ENCODE measurements at places on chromosomes 4 and X.

DNA sequence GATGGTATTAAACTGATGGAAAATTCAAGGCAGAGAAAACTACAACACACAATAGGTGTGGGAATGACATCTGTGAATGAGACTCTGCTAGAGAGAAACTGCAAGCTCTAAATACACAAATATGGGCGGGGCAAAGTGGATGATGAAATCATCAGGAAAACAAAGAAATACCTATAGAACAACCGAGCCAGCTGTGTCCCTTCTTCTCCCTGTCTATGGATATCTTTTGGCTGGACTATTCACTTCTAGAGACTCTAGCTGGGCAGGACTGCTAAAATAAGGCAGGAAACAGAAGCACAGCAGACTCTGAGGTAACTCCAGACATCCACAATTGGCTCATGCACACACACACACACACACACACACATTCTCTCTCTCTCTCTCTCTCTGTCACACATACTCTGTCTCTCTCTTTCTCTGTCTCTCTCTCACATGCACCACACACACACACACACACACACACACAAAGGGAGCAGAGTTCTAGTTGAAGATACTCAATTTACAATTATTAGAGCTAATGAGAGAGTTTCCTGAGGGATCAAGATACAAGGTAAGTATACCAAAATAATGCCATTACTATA lies 27.2 kb upstream of the EDNRA start:
- H3K4me3 ChIP-seq: no peak overlapping the region

GRCh38 chr4:84568496-84568895 lies 14.4 kb upstream of the CDS1 start:
- no peak overlapping the region for H3K4me3 ChIP-seq
- DNase-seq: no peak
- peaks cover 1% of the 10 kb centered on the region for H3K4me1 ChIP-seq
- H3K36me3 ChIP-seq: no peaks in the 10 kb centered on the region
- peaks cover 10% of the 10 kb centered on the region for H3K27me3 ChIP-seq

GRCh38 chr4:107800706-107801105 lies 24.0 kb upstream of the SGMS2 start:
- no peak overlapping the region for H3K27ac ChIP-seq
- H3K4me1 ChIP-seq: no peaks in the 10 kb centered on the region
- H3K4me3 ChIP-seq: no peak overlapping the region
- peaks cover 18% of the 10 kb centered on the region for H3K27me3 ChIP-seq
- no peak for DNase-seq

DNA sequence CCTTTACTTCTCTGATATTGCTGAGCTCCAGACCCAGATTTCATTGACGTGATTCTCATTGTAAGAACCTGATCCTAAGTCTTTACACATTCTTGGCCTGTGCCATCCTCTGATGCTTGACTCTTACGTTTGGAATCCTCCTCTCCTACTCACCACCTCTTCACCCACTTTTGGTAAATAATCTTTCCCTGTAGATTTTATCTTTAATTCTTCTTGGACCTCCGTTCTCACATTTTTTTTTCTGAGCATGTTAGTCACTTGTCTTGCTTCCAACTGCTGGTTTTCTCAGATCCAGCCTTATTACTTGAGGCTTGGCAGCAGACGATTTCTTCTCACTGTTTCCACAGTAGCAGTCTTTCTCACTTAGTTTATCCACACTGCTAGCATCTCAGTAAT lies 12.4 kb upstream of the SH3RF1 start:
- no peaks in the 10 kb centered on the region for H3K36me3 ChIP-seq
- DNase-seq: no peak
- no peak overlapping the region for H3K27ac ChIP-seq
- H3K4me1 ChIP-seq: no peaks in the 10 kb centered on the region
- H3K4me3 ChIP-seq: no peak overlapping the region

DNA sequence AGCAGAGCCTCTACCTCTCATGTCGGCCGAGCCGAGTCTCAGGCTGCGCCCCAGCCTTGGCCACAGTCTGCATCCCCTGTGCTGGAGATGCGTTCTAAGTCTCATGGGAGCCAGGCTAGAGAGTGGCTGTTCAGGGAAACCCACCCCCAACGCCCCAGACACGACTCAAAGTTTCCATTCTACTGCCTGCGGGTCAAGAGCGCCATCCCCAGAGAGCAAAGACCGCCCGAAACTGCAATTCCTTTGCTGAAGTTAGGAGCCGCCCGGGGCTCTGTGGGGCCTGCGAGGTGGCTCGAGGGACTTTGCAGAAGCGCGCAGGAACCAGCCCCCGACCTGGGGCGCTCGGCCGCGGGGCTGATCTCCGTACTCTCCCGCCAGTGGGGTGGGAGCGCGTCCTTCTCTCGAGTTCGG lies 10.0 kb upstream of the ELF4 start:
- H3K27ac ChIP-seq: peak overlapping the region; percentile 61
- H3K4me3 ChIP-seq: peak overlapping the region; percentile 68
- no peak for DNase-seq
- H3K4me1 ChIP-seq: peaks cover 14% of the 10 kb centered on the region
- H3K36me3 ChIP-seq: peaks cover 6% of the 10 kb centered on the region
- no peaks in the 10 kb centered on the region for H3K27me3 ChIP-seq

DNA sequence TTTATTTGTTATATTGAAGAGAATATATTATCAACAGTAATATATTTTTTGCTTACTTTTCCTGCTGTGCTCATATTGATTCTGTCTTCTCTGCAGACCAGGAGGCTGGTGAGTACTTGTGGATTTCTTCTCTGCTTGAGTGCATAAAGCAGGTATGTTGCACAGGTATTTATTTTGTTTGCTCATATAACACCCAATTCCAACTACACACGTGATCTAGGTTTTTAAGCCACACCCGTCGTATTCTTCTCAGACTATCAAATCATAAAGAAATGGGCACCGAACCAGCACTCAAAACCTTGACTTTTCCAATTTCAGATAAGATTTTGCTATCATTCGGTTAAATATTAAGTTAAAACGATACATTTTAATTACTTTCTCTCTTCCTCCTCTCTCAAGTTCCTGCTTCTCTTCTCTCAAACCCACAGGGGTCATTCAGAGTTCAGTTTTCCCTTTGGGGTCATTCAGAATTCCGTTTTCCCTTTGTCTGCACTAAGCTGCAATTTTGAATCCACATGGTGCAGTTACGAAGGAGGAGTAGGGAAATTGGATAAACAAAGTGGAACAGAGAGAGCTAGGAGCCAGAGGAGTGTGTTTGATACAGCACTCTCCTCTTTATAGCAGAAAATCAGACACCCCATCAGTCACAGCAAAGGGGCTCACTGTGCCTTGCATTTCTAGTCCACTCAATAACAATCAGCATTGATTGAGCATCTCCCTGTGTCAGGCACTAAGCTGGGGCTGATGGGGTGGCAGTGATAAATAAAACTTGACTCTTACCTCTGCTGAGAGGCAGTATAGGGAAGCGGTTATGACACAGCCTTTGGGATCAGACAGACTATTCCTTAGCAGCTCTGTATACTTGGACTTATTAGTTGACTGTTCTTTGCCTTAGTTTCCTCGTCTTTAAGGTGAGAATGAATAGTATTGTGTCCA lies at the start of gene ADH1C:
Gene ADH1C (minus strand): TSS at position 145 of the 936 bp plus-strand sequence. CDS start 71 bp downstream, at position 74.
- H3K27ac ChIP-seq: no peak within 1 kb of the TSS
- H3K36me3 ChIP-seq: no peaks in the 10 kb centered on the region
- DNase-seq: no peak
- no peak within 1 kb of the TSS for H3K4me3 ChIP-seq

DNA sequence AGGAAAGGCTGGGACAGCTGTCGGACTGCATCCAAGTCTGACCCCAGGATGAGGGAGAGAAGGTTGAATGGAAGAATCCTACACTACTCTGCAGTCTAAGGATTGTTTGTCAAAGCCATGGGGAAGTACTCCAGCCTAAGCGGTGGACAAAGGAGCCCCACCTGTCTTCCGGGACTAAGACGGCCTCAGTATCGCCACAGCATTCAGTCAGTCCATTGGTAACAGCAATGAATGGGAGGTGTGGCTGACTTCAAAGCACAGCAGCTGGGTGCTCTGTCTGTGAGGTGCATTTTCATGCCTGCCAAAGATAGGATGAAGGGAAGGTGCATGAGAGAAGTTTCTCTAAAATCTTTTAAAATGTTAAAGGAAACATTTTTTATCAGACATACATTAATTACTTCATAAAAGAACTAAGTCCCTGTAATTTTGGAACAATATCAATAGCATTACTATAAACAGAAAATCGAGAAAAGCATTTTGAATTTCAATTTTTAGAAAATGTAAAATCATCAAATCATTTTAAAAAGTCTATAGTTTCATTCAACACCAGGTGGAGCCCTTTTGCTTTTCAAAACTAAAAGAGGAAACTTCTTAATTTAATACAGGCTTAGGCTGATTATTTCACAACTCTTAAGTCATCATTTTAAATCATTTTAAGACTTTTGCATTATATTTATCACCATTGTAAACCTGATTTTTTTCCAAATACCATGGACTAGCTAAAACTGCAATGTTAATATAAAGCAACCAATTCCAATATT lies 27.6 kb upstream of the INTU start:
- H3K27me3 ChIP-seq: peaks cover 17% of the 10 kb centered on the region
- no peak overlapping the region for H3K27ac ChIP-seq
- no peaks in the 10 kb centered on the region for H3K4me1 ChIP-seq
- no peaks in the 10 kb centered on the region for H3K36me3 ChIP-seq
- H3K4me3 ChIP-seq: no peak overlapping the region

DNA sequence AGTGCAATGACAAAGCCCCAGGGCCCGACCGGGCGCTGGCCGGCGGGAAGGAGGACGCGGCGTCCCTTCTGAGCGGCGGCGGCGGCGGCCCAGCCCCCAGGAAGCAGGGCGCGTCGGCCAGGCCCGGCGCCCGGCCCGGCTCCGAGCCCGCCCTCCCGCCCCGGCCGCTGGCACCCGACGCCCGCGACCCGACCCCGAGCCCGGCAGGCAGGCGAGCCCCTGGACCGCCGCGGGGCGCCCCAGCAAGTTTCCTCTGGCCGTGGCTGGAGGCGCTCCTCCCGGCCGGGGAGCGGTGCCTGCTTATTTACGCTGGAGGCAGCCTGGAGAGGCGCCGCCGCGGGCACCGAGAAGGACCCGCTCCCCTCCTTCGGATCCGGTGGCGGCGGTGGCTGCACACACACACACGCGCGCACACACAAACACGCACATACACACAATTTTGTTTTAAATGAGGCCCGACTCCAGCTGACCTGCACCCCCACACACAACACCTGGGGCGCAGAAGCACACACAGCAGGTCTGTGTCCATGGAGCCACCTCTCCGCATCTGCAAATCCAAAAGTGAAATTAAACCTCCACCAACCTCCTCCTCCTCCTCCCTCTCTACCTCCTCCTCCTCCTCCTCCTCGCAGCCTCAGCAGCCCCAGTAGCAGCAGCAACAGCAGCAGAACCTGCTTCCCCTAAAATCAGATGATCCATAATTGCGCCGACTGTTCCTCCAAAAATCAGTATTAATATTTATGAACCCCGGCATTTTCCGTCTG lies 669 bp downstream of the IRF2 start:
- H3K27ac ChIP-seq: peak overlapping the region; percentile 96
- H3K36me3 ChIP-seq: peaks cover 33% of the 10 kb centered on the region
- H3K4me1 ChIP-seq: peaks cover 47% of the 10 kb centered on the region
- peak overlapping the region; percentile 93 for H3K4me3 ChIP-seq

GRCh38 chr4:80221161-80221560 lies 23.9 kb downstream of the PRDM8 start:
- DNase-seq: no peak
- no peak overlapping the region for H3K27ac ChIP-seq
- no peaks in the 10 kb centered on the region for H3K36me3 ChIP-seq
- H3K4me1 ChIP-seq: no peaks in the 10 kb centered on the region
